ENCODE measurements at places on chromosomes 3 and 15.

- no peak for DNase-seq
Observed at GRCh38 chr15:69843276-69843899, 254.3 kb downstream of the TLE3 start.

DNA sequence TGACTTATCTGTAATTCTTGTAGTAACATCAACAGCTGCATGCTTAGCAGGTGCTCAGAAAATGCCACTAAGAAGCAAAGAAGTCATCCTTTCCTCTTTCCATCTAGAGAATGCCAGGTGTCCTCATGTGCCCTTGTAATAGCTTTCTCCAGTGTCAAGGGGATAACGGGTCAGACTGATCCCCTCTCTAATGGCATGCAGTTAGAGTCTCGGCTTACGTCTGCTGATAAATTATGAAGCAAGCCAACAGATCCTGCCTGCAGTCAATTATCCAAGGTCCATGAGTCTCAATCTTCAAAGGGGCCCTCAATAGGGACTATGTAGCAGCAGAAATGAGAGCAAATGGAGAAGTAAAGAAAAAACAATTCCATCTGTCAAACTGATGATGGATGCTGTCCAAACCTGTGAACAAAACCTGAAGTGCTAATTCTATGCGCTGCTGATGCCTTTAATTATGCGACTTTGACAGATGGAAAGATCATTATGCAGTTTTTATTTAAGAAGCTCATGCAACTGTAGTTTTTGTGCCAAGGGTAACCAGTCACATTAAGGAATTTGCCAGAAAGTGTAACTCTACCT is 162.8 kb upstream of the PEX5L start:
- no peak for DNase-seq

- DNase-seq = no peak
Observed at GRCh38 chr3:10232137-10232536, 16.1 kb upstream of the TATDN2 start.

GRCh38 chr3:46202535-46202934 is 5.6 kb downstream of the CCR1 start:
- no peak for DNase-seq

DNA sequence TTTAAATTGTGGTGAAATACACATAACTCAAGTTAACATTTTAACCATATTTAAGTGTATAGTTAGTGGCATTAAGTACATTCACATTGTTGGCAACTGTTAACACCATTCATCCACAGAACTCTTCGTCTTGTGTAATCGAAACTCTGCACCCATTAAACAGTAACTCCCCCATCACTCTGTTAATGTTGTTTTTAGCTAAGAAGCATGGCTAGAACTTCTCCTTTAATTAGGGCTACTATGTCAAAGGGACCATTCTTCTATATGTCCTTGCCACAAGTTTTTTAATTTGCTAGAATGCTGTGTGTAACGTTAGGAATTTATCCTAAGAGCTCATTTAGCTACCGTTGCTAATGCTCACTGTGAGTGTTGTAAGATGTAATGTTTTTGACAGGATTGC is 60.6 kb downstream of the MAP2K5 start:
- no peak for DNase-seq

DNA sequence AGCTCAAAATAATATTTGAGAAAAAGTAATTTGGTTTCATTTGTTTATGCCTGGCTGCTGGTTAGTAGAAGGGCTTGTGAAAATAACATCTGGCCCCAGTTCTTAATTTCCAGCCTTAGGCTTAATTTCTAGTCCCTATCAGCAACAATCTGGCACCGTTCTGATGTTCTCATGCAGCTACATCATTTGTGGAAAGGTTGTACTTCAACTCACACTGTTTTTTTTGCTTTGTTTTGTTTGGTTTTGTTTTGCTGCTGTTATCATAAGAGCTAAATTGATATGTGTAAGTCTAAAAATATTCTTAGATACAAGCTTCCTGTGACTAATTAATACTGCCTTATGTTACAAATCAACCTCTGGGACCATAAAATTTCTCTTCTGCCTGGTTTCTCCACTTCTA is 8.9 kb downstream of the CPA3 start:
- no peak for DNase-seq

DNA sequence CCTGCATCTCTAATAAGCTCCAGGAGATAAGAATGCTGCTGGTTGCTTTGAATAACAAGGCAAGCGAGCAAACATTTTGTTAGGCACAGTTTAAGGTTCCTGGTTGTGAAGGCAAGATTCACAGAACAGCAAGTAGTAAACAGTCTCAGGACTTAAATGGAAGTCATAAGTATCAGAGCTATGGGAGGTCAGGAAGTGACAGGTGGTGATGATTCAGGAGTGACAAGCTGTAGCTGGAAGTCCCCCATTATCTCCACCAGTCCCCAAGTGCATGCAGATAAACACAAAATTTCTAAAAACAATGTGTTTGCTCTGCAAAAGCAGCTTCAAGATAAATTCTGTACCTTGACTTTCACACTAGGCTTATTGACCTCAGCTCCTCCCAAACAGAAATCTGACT is 3.3 kb downstream of the FETUB start:
- peak; percentile 15 for DNase-seq

- no peak for DNase-seq
Observed at GRCh38 chr15:48930735-48931134, 33.0 kb downstream of the SHC4 start.

DNA sequence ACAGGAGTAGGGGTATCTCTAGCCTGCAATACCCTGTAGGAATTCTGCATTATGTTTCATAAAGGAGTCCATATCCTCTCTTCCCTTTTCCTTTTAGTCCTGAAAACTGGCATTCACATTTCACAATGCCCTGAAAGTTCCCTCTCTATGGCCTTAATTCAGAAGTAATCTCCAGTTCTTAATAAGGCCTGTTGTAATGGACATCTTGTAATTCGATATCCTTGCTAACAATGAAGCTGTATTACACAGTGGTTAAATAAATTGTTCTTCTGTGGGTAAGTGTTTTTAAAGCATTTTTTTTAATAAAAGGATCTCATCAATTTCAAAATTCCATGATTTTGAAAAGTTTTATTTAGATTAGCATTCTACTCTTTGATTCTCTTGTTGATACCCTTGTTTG is 34.3 kb upstream of the NEO1 start:
- no peak for DNase-seq

- no peak for DNase-seq
Observed at GRCh38 chr3:49804141-49805041, 1.3 kb downstream of the INKA1 start.

- no peak for DNase-seq
Observed at GRCh38 chr15:82921242-82921641, 31.3 kb downstream of the HOMER2 start.

- DNase-seq = peak; percentile 6
Observed at GRCh38 chr3:129525341-129525968, 3.0 kb upstream of the RHO start.

- no peak for DNase-seq
Observed at GRCh38 chr15:92683511-92683834, 27.9 kb upstream of the FAM174B start.

- no peak for DNase-seq
Observed at GRCh38 chr3:56254835-56255234, 213.4 kb downstream of the ERC2 start.

GRCh38 chr3:139534992-139535879 is 4.3 kb downstream of the RBP1 start:
- no peak for DNase-seq

DNA sequence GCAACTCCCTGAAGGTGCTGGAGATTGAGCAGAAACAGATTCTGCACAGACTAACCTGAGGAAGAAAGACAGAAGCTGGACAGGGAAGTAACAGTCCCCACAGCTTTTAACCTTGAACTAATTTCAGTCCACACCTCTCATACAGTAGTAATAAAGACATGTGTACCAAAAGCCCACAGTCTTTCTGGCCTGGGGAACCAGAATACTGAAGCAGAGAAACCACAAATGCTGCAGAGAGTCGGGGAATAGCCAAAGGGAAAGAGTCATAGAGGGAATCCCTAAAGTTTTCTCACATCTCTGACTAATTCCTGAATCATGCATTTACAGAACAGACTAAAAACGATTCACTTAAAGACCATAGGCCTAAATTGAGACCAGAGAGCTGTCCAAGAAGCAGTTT is 503.4 kb upstream of the NECTIN3 start:
- DNase-seq = no peak

GRCh38 chr3:57309769-57310360 is 17.4 kb upstream of the ASB14 start:
- no peak for DNase-seq

- no peak for DNase-seq
Observed at GRCh38 chr15:71218272-71218805, 103.1 kb downstream of the THSD4 start.

DNA sequence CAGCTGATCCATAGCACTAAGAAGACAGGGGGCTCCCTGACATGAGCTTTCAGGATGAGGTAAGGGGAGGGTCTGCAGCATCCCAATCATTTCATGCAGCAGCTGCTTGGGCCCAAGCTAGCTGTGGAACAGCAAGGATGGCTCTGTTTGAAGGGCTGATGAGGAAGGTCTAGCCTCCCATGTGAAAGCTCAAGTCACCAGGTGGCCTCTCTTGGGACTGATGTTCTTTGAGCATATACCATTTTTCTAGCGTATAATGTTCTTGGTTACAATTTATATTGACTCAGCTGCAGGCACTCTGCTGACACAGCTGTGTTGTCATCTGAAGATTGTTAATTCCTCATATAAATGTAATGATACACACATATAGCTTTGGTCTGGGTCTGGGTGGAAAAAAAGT is 87.0 kb downstream of the CD200R1L start:
- DNase-seq = no peak

DNA sequence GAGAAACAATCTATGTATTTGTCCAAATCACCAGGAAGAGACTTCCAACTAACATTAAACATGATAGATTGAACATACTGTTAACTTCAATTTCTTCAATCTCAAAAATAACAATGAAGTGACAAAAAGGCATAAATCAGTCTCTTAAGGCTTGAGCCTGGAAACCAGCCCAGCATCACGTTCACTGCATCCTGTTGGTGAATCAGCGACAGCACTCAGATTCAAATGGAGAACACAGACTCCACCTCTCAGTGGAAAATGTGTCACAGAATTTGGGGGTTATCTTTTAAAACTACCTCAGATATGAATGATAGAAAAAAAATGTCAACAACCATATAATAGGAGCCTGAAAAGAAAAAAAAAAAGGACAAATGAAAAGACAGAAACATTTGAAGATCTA is 212.0 kb downstream of the MINAR1 start:
- peak; percentile 41 for DNase-seq

DNA sequence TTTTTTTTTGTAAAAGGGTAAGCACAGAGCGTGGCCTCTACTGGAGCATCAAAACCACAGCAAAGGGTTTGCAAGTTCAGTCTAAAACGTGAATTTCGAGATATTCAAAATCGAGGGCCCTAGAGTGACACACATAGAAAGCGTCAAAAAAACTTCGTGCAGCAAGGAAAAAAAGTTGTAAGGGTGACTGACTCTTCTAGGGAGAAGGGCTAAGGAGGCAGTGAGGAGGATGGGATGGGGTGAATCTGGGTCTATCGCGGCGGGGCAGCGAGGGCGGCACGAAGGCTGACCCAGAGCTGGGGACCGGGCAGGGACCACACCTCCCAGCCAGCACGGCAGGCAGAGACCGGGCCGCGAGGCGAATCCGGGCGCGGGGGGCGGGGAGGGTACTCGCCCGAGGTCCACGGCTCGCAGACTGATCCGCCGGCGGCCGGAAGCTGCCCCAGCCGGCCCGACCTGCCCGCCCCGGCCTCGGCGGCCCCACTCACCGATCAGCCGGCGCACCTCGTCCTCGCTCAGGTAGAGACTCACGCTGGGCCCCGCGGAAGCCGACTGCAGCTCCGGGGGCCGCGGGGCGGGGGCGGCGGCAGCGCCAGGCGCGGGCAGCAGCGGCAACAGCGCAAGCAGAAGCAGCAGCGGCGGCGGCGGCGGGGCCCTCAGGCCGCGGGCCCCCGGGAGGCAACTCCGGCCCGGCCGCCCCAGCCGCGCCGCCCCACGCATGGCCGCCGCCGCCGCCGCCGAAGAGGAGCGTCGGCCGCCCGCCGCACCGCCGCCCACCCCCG is 533 bp downstream of the RYK start:
- peak; percentile 52 for DNase-seq

DNA sequence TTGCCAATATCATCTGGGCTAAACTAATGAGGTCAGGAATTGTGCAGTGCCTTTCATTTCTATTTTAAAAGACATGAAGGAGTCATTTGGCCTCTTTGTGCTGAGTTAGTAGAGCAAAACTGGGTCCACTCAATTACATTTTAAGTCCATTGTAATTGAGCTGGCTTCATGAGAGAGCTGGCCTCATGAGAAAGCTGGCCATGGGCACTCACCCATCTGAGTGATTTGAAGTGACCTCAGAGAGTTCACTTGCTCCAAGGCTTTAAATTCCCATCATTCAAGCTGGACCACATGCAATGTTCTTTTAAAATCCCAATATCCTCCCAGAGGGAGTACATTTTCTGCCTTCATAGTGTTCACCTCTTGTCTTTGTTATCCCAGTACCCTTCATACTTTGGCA is 335.9 kb upstream of the WNT5A start:
- no peak for DNase-seq

DNA sequence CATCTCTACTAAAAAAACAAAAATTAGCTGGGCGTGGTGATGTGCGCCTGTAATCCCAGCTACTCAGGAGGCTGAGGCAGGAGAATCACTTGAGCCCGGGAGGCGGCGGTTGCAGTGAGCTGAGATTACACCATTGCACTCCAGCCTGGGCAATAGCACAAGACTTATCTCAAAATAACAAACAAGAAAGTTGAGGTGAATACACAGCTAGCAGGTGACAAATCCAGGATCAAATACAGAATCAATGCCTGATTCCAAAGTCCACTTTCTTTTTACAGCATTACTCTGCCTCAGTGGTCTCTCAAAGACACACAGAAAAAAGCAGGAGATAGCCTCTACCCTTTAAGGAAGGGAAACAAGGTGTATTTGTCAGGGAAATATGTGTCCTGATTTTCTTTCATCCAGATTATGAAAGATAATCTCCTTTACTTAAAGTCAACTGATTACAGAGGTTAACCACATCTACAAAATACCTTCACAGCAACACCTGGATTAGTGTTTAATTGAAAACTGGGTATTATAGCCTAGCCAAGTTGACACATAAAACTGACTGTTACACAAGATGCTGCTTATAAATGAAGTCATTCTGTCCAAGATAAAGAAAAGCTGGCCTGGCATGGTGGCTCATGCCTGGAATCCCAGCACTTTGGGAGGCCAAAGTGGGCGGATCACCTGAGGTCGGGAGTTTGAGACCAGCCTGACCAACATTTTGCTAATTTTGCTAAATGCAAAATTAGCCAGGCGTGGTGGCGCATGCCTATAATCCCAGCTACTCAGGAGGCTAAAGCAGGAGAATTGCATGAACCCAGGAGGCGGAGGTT is 4.0 kb upstream of the SLC25A38 start:
- no peak for DNase-seq

GRCh38 chr3:106560451-106560966 is 691.7 kb upstream of the CBLB start:
- DNase-seq = no peak

GRCh38 chr15:35078221-35078915 is 6.7 kb downstream of the NANOGP8 start:
- peak; percentile 48 for DNase-seq

DNA sequence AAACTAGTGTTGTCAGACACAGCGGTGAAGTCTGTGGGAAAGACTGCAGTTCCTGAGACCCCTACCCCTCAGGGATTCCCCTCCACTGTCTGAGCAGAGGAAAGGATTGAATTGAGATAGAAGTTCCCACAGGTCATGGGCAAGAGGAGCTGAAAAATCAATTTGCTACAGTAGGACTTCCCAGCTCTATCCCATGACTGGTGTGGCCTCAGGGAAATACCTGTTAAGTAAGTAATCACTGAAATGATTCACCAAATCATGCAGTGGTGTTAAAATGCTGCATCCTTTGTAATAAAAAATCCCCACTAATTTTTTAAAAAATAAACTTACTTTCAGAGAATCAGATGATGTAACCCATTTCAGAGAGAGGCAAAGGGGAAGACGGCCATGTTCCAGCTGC is 45.0 kb upstream of the SPRED1 start:
- no peak for DNase-seq

Data from activated CD4-positive, alpha-beta T cell treated with anti-CD3 and anti-CD28 coated beads for 48 hours (primary cell).